ENCODE measurements at places on chromosomes 3 and 15.

GRCh38 chr3:49647741-49648140 is 26.4 kb upstream of the APEH start:
- DNase-seq: no peak

GRCh38 chr15:45719490-45719889 is 84.7 kb downstream of the SQOR start:
- no peak for DNase-seq

GRCh38 chr3:101722394-101723173 is 1.8 kb upstream of the CEP97 start:
- no peak for DNase-seq

GRCh38 chr15:57911247-57911646 is 154.3 kb downstream of the ALDH1A2 start:
- DNase-seq: no peak

DNA sequence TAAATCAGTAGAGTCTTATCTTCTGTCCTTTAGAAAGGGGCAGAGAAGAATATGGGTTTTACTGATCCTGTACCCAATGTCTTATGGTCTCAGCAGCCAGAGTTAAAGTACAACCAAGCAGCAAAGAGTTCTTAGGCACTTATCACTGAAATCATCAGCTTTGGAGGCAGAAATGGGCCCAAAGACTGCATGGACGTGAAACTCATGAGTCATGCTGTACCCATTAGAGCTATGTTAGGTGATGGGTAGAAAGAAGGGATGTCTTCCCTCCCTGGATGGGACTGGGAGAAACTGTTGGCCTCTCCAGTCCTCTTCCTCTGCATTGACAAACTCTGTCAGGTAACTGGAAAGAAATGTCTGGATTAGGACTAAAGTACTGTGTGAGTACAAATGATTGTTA is 63.4 kb downstream of the EOMES start:
- no peak for DNase-seq

- no peak for DNase-seq
Measured at GRCh38 chr3:171375666-171376595, 84.3 kb downstream of the TNIK start.
